ENCODE measurements at places on chromosomes 5 and 9.
A peak's percentile ranks its signal among the peaks of the same experiment; 100 is the strongest.

- no peak for DNase-seq
Observed at GRCh38 chr5:162068936-162069335, 1.4 kb downstream of the GABRG2 start.

GRCh38 chr5:28403846-28404245, 1365.5 kb upstream of the CDH9 start:
- DNase-seq: no peak

- peak; percentile 96 for DNase-seq
Observed at GRCh38 chr5:1521671-1522600, 1.8 kb downstream of the LPCAT1 start.

DNA sequence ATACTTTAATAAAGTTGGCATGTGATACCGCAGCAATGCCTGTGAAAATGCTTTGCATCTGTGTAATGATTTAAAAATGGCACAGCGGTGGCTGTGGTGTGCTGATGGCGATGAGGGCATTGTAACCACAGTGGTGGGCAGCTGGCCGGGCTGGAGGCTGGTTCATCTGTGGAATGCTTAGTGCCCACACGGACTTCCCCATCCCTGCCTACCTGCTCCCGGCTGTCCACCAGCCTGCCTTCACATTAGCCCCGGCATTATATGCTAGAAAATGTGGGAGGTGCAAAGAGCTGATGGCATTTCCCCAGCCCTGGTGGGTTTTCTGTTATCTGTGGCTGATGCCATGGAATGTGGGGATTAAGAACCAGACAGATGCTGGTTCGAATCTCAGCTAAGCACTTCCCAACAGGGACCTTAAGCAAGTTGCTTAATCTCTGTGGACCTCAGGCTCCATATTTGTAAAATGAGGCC, 2.9 kb upstream of the NDST1 start:
- DNase-seq: peak; percentile 51

GRCh38 chr5:124908581-124909451, 162.4 kb upstream of the ZNF608 start:
- DNase-seq: no peak

DNA sequence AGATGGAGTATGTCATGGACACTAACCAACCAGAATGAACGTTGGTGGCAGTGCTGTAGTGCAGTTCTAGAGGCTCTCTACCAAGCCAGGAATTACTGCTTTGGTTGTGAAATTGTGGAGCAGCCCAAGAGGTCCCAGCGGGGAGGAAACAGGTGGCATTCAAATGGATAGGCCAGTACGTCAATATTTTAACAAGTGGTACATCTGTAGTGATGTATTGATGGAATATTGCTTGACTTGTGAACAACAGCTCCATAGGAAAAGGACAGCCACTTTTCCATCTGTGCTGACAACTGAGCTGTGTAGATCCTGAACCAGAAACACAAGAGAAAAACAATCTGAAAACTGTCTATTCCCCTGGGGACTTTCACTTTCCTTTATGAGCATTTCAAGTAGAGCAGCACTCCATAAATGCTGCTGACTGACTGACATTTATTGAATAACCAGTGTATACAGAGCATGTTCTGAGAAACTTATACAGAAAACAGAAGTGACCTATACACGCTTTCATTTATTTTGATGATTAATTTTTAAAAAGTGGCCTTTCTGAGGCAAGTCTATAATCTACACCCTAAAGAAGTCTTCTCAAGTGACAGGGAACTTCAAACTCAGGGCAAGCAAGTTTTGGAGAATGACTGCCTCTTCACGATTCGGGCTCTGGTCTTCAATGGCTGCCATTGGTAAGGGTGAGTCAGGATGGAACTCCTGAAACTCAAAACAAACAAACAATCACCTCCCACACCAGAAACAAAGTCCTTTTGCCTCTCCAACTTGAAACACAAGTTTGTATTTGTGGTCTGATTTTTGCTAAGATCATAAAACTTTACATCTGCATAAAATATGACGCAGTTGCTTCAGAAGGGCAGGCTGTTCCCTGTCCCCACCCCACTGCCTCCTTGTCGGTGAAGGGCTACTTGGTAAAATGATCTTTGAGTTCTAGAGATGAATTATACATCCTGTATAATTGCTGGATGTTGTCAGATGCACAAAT, 362.4 kb downstream of the NDUFS4 start:
- DNase-seq: no peak

GRCh38 chr5:134510970-134511795, 14.3 kb upstream of the JADE2 start:
- DNase-seq: peak; percentile 89

GRCh38 chr5:35212122-35212982, 17.9 kb downstream of the PRLR start:
- DNase-seq: no peak

DNA sequence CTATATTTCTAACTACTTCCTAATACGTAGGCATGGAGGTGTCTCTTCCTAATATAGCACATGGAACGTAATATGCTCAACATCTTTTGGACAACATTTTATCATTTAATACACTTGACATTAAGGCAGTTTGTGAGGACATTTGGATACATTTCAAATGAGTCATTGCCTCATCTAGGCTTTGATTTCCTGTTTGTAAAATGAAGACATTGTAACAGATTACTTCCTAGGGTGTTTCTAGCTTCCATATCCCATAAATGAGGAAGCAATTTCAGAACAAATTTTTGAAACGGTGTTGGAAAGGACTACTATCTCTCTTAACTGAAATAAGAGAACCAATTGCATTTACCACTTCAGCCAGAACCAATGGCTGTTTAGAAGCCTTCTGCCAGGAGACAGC, 38.7 kb downstream of the SLC28A3 start:
- peak; percentile 53 for DNase-seq

DNA sequence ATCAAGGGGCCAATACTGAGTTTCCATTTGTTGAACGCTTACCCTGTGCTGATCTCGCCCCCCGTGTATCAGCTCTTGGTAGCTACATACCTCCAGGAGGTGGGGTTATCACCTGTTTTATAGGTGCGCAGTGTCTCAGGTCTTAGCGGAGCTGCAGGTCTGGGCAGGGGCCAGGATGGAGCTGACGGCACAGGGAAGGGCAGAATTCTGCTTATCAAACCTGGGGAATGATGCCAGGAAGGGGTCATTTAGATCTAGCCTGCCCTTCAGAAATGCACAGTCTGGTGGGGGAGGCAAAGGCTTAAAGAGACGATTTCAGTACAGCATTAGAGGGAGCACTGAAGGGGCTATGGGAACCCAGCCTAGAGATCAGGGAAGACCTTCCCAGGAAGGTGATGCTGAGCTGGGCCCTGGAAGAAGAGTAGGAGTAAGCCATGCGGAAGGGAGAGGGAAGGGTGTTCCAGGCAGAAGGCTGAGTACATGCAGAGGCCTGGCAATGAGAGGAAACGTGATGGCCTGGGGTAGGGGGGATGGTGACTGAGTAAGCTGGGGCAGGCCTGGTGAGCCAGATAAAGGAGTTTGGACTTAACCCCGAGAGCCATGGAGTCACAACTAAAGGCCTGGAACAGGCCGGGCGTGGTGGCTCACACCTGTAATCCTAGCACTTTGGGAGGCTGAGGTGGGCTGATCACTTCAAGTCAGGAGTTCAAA, 31.5 kb downstream of the OLFML2A start:
- DNase-seq: no peak

- DNase-seq: no peak
Observed at GRCh38 chr9:108245331-108245730, 610.5 kb downstream of the ACTL7B start.

DNA sequence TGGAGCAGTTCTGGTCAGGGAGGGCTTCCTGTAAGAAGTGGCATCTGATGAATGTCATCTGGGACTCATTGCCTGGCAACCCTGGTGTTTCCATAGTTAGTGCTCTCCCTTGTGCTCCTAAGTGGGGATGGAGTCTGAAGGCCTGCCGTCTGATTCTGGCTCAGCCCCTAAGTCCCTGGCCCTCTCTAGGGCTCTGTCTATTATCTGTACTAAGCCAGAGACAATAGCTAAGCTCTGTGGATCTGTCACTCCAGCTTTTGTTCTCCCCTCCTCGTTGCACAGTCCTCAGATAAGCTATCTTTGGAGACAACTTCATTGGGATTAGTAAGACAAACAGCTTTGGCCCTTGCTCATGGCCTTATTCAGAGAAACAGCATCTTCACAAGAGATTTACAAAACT, 30.6 kb upstream of the TTC1 start:
- no peak for DNase-seq

DNA sequence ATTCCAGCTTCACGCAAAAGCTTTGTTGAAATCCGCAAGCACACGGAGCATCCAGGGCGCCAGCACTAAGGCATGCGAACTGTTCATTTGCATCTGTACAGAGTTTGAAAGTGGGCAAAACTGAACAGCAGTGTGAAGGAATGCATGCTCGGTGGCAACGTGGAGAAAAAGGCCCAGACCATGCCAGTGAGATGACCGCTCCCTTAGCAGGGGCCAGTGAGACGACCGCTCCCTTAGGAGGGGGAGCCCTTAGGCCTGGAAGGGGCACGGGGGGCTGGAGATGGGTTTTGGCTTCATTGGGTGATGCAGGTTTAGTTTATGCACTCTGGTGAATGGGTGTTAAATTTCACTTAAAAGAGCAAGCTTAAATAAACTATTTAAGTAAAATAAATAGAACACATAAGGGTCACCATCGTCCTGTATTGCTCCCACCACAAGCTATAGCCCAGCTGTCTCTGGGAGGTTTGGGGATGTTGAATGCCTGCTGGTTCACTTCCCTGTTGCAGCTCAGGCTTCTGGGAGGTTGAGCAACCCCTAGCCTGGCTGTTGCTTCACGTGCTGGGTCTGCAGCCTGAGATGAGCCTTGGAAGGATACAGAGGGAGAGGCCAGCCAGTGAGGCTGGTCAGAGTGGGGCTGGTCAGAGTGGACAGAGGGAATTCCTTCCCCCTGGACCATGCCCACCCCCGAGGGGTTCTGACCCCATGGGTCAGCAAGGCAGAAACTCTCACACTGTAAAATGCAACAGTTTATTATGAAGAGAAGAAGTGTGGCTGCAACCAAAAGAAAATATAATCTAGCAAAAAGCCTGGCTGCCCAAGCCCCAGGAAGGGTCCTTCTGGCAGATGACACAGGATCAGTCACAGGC, 4.6 kb upstream of the FCN1 start:
- DNase-seq: no peak

DNA sequence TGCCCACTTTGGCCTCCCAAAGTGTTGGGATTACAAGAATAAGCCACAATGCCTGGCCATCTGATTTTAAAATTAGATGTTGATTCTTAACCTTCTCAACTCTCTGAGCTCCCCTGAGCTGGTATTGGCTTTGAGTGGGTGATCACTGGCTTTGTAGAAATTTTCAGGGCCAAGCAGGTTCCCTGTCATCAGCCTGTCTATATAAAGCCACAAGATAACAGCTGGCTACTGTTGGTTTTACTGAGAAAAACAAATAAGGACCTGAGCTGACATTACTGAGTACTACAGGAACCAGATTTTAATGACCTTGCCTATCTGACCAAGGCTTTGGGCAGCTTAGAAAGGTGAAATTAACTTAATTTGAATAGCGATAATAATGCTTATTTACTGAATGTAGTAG, 153.6 kb downstream of the MSX2 start:
- no peak for DNase-seq

All from HT1080 (cell line).